ENCODE measurements at places on chromosomes 4 and X.

GRCh38 chr4:6250235-6250983 lies 19.2 kb upstream of the WFS1 start:
- DNase-seq: peak; percentile 83

- DNase-seq: no peak
Measured at GRCh38 chrX:126985981-126986380, 166.5 kb downstream of the PRR32 start.

GRCh38 chr4:40479378-40479777 lies 144.2 kb downstream of the CHRNA9 start:
- no peak for DNase-seq

DNA sequence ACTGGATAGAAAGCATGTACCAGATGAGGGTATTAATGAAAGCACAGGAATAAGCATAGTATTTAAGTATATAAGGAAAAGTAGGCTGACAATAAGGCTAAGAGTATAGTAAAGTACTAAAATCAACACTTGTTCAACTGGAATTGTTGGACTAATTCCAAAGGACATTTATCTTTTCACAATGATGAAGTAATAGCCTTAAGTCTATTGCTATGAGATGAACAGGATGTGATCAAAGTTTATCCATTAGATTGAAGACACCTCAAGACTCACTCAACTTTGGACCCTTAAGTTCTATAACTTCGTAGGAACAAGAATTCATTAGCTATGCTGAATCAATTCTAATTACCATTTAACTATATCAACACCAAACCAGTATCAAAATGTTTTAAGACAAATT lies 7.6 kb downstream of the MAD2L1 start:
- no peak for DNase-seq

DNA sequence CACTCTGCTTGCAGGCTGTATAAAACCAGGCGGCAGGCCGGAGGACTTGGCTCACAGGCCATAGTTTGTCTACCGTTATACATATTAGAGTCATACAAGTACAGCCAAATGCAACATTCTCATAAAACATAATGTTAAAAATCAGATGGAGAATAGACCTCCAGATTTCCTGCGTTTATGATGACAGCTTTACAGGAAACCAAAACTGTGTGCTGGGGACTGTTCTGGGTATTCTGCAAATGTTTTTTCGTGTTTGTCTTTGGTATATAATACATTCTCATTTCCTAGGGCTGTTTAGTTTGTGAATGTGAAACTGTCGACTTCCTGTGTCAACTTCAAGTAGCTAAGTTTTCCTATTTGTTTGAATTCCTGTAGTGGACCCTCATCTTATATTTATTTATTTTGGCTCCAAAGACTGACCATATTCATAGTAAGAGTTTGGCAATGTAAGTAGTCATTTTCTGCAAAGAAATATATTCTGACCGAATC lies 79.5 kb upstream of the FAM9C start:
- DNase-seq: no peak

DNA sequence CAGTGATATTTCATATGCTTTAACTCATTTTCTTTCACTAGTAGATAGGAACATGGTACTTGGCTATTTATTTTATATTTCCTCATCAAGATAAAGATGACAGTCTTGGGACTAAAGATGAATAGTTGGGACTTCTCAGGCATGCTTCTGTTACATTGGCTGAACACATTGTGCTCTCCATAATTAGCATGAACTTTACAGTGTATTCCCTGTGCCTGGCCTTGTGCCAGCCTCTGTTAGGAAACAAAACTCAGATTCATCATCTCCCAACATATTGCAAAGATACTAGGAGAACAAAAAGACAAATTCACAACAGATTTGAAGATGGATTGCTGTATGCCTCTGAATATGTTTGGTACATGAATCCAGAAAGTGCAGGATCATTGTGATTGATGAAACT lies 26.4 kb downstream of the GRIA2 start:
- no peak for DNase-seq

DNA sequence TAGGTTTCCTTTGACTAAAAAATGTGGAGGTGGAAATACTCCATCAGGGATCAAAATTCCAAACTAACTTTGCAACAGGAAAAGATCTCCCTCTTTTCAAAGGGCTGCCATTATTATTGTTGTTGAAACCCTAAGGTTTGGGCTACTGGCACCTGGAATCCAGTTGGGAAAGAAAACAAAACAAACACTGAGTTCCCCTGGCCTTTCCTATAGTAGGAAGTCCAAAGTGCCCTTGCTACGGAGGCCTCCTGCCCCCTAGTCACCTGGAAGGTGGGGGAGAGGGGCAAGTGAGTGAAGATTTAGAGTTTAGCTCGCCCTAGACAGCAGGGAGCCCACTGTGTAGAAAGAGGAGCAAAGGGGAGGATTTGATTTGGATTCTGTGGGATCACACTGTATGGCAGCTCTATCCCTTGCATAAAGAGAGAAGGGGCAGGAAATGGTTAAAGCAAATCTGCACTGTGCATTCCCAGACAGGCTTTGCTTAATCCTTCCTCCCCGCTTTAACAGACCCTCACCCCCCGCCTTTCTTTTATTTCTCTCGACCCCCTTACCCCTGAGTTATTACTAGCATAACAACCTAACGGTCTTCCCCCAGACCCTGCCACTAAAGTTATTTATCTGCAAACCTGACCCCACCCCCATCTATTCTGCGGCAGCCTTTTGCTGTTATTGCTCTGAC lies 627 bp upstream of the FAT4 start:
- peak; percentile 56 for DNase-seq

GRCh38 chrX:149531599-149531998 lies 9.2 kb upstream of the EOLA1 start:
- no peak for DNase-seq

DNA sequence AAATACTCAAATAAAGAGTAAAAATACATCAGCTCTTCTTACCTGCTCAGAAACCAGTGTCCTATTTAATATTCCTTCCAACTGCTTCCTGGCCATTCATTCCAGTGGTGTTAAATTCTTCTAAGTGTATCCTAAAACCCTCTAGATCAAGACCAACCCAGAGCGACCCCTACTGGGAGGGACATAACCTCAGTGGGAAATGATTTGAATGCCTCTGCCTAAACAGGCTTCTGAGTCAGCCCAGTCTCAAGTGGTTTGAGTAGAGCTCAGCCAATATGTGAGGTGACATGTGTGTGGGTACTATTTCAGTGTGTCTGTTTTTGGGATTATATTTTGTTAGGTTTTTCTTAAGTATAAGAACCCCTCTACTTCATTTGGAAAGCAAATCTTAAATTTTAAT lies 133.6 kb upstream of the ARHGEF9 start:
- DNase-seq: peak; percentile 48

- no peak for DNase-seq
Measured at GRCh38 chrX:25068340-25068739, 52.6 kb upstream of the ARX start.

- peak; percentile 50 for DNase-seq
Measured at GRCh38 chr4:7892212-7893019, 47.2 kb downstream of the AFAP1 start.

- no peak for DNase-seq
Measured at GRCh38 chrX:82451725-82452124, 1056.4 kb upstream of the POU3F4 start.

DNA sequence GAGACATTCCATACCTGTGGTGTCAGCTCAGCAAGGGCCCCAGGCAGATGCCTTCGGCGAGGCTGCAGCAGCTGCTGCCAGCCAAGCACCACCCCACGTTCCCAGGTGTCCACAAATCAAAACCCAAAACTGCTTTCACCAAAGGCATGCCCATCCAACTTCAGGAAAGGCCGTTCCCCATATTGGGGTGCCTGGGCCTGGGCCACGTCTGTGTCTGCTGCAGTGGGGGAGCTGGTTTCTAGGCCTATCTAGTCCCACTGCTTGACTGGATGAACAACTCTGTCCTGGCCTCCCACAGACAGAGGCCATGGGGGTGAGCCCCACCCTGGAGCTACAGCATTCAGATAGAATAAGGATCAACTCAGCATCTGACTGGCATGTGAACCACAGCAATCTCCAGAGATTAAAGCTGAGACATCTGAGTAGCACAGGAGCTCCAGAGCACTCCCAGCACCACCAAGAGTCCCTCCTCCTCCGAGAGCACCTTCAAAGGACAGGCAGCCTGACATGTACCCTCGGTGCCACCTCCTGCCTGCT lies 37.0 kb downstream of the NAT8L start:
- no peak for DNase-seq

- DNase-seq: no peak
Measured at GRCh38 chrX:50456712-50457484, 13.7 kb downstream of the DGKK start.

DNA sequence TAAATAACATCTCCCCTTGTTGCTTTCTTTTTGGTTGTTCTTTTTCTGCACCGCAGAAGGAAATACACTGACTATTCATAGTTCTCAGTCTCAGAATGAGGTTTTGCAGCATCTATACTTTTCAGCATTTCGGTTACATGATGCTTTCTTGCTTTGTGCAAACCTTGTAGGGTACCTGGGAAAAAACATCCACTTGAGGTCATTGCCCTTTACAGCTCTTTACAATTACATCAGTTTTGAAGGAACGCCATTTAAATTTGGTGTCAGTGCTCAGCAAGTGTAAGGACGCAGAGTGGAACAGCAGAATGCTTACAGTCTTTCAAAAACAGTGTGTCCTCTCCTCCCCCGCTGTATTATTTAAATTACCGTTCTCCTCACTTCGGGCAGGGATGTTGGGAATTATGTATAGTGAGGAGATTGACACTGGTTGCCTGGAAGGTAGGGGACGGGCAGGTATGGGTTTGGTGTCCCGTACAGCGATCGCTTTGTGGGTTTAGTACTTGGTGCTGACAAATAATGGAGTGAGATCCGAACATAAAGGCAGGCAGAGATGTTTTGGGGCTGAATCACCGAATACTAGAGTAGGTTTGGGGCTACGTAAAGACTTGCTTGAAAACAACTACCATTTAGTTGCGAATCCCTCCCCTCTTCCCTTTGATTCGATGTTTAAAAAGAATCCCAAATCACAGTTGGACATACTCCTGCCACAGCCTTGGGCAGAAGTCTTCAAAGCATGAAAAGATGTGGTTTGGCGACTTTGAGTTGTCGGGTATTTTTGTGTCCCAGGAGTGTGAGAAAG lies 2.0 kb upstream of the NKX3-2 start:
- no peak for DNase-seq

- DNase-seq: no peak
Measured at GRCh38 chrX:148271263-148271662, 229.2 kb upstream of the AFF2 start.

- DNase-seq: no peak
Measured at GRCh38 chrX:57282568-57282967, 3.9 kb upstream of the FAAH2 start.

GRCh38 chr4:183987987-183988392 lies 82.9 kb downstream of the STOX2 start:
- peak; percentile 80 for DNase-seq

- DNase-seq: no peak
Measured at GRCh38 chrX:111284631-111285293, 14.5 kb upstream of the CAPN6 start.

GRCh38 chrX:150779385-150779784 lies 86.2 kb downstream of the MTMR1 start:
- DNase-seq: no peak

- no peak for DNase-seq
Measured at GRCh38 chr4:113433116-113433515, 328.4 kb downstream of the CAMK2D start.

DNA sequence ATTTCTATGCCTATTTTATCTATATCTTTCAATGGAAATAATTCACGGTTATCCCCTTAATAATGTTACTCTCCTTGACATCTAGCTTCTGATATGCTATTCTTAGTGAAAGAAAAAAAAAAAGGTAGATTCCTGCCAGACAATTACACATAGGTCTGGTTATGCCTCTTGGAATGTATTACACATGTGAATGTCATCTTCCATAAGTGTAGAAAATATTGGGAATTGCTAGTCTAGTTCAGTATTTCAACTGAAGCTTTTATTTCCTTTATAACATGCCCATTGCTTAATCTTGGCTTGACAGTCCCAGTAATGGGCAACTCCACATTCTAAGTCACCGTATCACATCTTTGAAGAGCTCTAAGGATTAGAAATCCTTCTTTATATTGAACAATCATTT lies 25.4 kb upstream of the PPP1R2C start:
- no peak for DNase-seq

DNA sequence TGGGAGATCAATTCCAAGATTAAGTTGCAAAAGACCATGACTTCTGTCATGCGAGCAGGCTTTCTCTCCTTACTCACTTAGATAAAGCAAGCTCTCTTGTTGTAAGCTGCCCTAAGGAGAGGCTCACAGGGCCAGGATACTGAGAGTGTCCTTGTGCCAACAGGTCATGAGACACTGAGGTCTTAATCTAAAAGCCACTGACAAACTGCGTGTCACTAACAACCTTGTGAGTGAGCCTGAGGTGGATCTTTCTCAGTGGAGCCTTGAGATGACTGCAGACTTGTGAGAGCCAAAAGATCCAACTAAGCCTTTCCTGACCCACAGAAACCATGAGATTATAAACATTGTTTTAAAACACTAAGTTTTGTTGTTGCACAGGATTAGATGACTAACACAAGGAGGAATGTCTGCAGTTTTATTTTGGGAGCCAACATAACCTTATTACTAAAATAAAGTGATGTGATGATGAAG lies 170.5 kb downstream of the SLC39A8 start:
- DNase-seq: no peak

DNA sequence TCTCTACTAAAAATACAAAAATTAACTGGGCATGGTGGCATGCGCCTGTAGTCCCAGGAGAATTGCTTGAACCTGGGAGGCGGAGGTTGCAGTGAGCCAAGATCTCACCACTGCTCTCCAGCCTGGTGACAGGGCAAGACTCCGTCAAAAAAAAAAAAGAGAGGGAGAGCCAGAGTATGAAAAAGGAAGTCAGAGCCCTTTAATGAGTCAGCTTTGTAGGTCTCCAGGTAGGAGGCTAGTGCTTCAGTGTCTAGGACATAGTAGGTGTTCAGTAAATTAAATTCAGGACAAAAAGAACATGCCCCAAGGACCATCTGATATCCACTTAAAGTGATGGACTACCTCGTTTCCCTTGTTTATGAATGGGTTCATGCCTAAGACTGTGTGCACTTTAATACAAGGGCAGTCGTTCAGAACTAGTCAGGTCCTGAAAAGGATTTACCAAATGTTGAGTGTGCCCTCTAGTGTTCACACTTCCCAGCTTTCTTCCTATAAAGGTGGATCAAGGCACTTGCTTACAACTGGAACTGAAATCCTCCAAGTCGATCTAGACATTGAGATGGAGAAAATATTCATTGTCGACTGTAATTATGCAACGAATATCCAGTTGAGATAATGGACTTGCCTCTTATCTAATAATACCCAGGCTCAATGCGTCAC lies 29.0 kb downstream of the F9 start:
- DNase-seq: peak; percentile 7

DNA sequence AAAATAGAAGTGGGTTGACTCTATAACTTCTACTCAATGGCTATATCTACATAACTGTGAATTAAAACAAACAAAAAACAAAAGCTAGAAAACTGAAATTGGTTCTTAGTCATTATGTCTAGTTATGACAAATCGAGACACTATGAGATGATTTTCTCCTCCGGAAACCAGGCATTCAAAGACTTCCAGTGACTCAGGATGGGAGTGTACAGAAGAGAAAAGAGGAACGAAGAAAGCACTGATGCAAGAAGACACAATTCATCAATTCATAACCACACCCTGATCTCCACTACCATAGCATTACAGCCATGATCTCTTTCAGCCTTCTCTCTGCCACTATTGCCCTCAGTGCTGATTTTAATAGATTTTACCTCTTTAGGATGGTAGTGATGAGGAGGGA lies 253.6 kb downstream of the CBLL2 start:
- no peak for DNase-seq

- DNase-seq: no peak
Measured at GRCh38 chr4:140725556-140725955, 30.6 kb downstream of the TBC1D9 start.

GRCh38 chr4:112973750-112974251 lies 75.7 kb upstream of the ANK2 start:
- DNase-seq: peak; percentile 59

- DNase-seq: no peak
Measured at GRCh38 chrX:150694738-150695410, 1.7 kb downstream of the MTMR1 start.
